ENCODE measurements at places on chromosomes 16 and 17.

DNA sequence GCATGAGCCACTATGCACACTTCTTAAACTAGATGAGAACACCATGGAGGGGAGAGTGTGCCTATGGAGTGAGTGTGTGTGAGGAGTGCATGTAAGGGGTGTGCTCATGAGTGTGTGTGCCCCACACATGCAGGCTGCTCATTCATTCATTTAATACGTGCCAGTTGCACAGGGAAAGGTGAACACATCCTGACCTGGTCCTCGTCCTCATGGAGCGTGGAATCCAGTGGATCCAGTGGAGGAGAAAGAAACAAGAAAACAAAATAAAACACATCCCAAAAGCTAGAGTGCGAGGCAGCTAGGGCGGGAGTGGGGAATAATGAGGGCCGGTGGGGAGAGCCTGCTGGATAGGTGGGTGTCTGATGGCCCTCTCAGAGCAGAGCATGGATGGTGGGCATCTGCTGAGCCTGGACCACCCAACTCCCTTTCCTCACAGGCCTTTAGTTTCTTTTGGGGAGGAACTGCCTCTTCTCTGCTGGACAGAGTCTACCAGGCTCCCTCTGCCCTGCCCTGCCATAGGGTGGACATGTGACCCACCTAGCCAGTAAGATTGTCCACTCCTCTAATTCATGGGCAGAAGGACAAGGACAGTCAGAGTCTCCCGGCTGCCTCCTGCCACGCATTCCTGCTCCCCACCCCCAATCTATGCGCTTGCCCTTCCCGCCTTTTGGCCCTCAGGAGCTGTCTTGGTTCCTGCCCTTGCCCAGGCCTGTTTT is 204.3 kb downstream of the RAB11FIP4 start:
- DNase-seq = no peak

- DNase-seq = no peak
Measured at GRCh38 chr17:68204736-68205135, 43.1 kb upstream of the AMZ2 start.

GRCh38 chr16:57842601-57843000 is 40.3 kb upstream of the KIFC3 start:
- no peak for DNase-seq

DNA sequence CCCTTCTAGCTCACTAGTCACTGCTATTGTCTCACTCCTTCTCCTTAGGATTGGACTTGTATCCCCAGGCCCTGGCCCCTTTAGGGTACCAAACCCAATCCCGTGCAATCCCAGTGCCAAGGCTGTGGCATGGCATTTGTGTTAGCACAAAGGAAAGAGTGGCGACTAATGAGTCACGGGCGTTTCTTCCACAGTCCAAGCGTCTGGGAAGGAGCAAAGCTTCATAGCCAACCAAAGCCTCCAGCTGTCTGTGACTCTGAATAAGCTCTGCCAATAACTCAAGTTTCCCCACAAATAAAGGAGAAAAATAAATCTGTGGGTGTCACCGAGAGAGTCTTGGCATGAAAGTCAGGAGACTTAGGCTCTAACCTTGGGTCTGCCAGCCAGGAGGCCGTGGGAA is 54.6 kb upstream of the COX10 start:
- no peak for DNase-seq

DNA sequence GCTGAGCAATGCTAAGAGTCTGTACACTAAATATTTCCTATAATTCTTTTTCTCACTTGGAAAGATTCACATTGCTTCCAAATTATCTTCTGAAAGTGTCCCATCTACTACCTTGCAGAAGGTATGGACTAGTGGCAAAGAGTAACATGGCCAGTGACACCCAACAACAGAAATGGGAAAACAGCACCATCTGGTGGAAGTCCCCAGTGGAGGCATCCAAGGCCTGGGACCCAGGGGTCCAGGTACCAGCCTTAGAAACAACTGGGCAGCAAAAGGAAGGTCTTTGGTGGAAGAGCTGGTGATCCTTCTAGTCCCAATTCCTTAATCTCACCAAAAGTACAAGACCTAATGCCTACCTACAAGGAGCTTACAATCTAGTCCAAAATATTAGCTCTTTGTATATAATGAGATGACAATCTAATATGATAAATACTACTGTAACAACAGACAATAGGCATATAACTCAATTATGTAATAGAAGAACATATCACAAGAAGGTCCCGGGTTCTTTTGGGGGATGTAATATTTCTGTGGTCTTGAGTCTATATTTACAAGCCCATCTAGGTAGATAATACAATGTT is 55.3 kb downstream of the SKAP1 start:
- no peak for DNase-seq

DNA sequence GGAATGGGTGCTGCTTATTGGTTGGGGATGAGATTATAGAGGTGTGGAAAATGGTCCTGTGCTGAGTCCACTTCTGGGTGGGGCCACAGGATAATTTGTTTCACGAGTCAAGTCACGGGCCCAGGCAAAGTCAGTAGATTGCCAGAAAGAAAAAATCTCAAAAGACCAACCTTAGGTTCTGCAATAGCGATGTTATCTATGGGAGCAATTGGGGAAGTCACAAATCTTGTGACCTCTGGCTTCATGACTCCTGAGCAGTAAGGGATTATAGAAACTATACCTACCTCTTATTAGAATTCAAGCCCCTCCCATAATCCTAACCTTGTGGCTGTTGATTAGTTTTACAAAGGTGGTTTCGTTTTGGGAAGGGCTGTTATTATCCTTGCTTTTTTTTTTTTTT is 31.4 kb downstream of the WWP2 start:
- DNase-seq = no peak

GRCh38 chr16:26594666-26595065 is 472.1 kb upstream of the C16orf82 start:
- DNase-seq = no peak

- DNase-seq = no peak
Measured at GRCh38 chr17:83123896-83124801, 44.7 kb downstream of the METRNL start.

- no peak for DNase-seq
Measured at GRCh38 chr16:66964049-66964448, 3.0 kb downstream of the CES3 start.

- no peak for DNase-seq
Measured at GRCh38 chr17:29982991-29983653, 41.7 kb downstream of the EFCAB5 start.

DNA sequence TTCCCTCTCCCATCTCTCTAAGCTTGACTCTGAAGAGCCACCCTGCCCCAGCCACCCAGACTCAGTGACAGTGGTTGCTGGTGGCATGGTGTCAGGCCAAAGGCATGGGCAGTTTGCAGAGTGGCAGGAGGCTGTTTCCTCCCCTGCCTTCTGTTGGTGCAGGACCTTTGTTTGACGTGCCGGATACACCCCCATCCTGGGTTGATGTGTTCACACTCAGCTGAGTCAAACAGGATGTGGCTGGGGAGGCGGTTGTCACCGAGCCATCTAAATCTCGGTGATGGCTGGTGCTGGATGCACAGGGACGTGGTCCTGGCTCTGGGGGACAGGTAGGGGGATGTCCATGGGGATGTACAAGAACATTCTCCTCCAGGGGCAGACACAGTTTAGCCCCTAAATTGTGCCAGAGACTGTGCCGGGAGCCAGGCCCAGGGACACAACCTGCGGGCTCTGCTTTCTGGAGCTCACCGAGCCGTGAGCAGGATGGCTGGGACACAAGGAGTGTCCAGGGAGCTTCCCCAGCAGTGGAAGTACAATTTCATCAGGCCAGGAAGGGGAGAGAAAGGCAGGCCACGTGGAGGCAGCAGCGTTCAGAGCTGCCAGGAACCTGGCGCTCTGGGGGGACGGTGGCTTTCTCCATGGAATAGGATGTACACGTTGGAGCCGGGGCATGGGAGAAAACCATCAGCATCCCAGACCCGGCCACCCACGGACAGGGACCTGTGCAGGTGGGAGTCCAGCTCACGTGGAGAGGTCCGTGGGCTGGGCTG is 264.2 kb downstream of the SEC14L1 start:
- peak; percentile 77 for DNase-seq

- no peak for DNase-seq
Measured at GRCh38 chr16:74296104-74296431, 546 bp upstream of the PSMD7 start.

- no peak for DNase-seq
Measured at GRCh38 chr17:71948703-71949422, 172.0 kb upstream of the SOX9 start.

GRCh38 chr17:75059369-75060345 is 12.6 kb downstream of the KCTD2 start:
- no peak for DNase-seq

GRCh38 chr17:6642592-6642991 is 1.7 kb downstream of the TXNDC17 start:
- DNase-seq = no peak

DNA sequence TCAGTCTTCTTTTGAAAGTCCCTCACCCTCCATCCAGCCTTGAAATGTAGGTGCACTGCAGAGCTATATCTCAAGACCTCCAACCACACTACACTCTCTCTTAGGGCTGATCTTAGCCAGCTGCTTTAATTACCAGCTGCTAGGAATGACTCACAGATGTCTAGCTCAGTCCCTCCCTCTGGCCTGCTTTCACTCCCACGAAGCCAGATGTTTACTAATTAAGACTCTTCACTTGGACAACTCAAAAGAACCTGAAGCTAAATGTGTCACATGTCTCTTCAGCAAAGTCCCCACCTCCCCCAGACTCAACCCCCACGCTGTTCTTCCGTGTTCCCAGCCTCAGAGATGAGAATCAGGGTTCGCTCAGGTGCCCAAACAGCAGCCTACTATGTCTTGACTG is 2.6 kb downstream of the GTF3C1 start:
- no peak for DNase-seq

GRCh38 chr17:20999044-20999573 is 43.7 kb downstream of the USP22 start:
- DNase-seq = no peak

- DNase-seq = no peak
Measured at GRCh38 chr16:85316944-85317343, 204.7 kb upstream of the CIBAR2 start.

DNA sequence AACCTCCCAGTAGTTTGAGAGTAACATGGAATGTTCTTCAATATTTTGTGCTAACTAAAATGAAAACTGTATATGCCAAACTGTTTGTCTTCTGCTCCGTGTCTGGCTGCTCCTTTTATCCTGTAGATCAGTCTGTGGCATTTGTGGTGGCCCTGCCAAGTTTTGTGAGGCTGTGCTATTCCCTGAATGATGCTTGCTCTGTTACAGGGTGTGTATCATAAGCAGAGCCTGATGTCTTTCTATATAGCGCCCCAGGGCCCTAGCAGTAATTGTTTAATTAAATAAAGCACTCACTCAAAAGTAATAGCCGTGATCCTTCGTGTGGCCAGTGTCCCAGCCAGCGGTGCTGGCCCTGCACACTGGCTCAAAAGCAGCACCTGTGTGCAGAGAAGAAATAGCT is 27.8 kb upstream of the NAT9 start:
- DNase-seq = no peak

GRCh38 chr16:74868501-74868900 is 93.9 kb upstream of the FA2H start:
- DNase-seq = no peak

DNA sequence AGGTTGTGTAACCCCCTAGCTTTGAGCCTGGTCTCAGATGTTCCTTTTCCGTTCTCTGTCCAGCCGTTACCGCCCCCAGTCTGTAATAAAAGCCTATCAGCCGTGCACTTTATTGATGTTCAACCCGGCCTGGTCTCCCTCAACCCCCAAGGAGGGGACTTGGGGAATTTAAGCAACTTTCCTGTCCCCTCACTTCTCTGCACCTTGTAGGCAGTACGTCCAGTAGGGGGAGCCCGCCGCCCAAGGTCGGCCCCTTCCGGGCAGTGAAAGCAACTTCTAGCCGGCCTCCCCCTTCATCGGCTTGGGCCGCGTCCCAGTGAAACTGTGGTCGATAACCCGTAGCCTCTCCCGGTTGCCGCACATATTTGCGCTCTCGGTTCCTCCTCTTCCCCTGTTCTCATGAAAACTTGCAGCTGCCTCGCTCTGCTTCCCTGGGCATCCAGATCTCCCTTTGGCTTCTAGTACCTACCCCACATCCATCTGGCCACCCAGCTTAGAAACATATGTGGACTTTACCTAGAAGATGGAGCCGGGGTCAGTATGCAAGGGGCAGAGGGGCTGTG is 7.9 kb downstream of the PNPO start:
- DNase-seq = peak; percentile 62

DNA sequence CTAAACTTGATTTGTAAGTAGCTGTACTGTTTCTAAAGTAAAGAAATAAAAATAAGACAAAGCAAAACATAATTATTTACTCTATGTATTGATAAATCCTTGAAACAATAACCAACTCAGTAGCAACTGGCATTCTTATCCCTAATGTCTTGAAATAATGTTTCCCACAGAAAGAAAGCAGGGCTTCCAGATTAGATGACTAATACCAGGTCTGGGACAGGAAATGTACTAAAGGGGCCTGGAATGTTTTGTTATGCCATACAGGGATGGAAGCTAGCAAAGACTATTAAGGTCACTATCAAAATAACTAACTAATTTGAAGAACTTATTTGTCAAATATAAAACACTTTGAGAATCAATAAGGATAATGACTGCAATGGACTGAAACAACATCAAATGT is 82.1 kb downstream of the CFDP1 start:
- DNase-seq = no peak

- DNase-seq = no peak
Measured at GRCh38 chr17:57737450-57737849, 7.6 kb downstream of the CCDC182 start.

- DNase-seq = no peak
Measured at GRCh38 chr16:22786284-22786683, 27.7 kb upstream of the HS3ST2 start.

GRCh38 chr16:51557670-51558069 is 406.6 kb upstream of the SALL1 start:
- DNase-seq = no peak

DNA sequence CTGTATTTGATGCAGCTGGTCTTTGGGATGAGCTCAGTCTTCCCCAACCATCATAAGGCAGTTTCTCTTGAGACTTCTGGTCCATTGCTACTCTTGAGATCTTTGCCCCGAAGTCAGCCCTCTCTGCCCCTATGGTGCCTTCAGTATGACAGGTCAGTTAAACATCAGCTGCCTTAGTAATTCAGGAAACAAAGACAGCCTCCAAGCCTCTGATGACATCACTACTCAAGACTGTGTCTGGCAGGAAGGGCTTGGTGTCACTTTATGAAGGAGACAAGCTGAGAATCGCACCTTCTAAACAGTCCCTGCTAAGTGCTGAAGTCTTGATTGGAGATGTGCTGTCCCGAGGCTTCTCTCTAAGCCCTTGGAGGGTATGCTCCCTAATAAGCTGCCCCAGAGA is 104.9 kb upstream of the TBX2 start:
- DNase-seq = no peak

- no peak for DNase-seq
Measured at GRCh38 chr16:89325861-89326471, 108.5 kb downstream of the ZNF778 start.

- DNase-seq = no peak
Measured at GRCh38 chr16:52597772-52598483, 51.0 kb upstream of the TOX3 start.

DNA sequence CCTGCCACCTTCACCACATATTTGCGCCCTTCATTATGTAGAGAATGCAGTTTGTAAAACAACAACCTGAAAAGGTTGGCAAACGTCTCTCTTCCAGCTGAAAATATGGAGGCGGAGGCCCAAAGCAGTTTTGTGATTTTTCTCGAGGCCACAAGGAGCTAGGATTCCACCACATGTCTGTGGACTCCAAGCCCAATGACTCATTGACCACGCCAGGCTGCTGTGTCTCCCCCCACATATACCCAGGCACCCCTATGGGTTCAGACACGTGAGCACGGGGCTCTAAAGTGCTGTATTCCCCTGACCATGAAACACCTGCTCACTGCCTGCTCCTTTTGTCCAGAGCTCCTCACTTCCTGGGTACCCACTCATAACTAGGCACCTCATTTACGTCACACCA is 121.4 kb upstream of the CDH5 start:
- no peak for DNase-seq

GRCh38 chr16:74298104-74298503 is 1.5 kb downstream of the PSMD7 start:
- no peak for DNase-seq
